ENCODE measurements at places on chromosomes 2 and 18.

DNA sequence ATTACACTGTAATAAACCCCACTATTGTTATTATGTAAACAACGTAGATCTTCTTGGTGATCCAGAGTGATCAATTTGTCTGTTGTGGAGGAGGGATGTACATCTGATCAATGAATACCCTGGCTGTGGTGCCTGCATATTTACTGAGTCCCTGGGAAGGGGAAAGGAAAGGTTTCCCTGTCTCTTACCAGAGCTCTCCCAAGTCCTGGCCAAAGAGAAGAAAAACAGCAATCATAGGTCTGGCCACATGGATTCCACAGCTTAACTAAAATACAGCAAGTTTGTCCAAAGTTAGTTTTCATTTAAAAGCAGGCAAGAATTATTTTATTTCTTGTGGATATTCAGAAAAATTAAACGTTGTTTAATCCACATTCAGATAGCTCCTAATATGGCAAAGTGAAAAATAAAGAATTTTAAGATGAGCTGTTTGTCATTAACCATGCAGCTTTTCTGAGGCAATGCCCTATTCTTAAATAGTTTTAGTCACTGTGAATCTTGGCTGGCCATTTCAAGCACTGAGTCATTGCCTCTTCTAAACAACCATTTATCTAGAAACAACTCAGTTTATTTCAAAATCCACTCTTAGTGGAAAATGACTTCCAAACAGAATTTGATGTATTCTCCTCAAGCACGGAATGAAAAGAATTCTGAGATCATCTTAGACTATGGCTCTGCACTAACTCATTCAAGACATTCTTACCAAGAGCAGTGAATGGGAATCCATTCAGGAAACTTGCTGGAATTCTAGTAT lies 1004.4 kb upstream of the CDH2 start:
- DNase-seq: no peak

GRCh38 chr2:101998896-101999789 lies 7.4 kb downstream of the IL1R2 start:
- no peak for DNase-seq

DNA sequence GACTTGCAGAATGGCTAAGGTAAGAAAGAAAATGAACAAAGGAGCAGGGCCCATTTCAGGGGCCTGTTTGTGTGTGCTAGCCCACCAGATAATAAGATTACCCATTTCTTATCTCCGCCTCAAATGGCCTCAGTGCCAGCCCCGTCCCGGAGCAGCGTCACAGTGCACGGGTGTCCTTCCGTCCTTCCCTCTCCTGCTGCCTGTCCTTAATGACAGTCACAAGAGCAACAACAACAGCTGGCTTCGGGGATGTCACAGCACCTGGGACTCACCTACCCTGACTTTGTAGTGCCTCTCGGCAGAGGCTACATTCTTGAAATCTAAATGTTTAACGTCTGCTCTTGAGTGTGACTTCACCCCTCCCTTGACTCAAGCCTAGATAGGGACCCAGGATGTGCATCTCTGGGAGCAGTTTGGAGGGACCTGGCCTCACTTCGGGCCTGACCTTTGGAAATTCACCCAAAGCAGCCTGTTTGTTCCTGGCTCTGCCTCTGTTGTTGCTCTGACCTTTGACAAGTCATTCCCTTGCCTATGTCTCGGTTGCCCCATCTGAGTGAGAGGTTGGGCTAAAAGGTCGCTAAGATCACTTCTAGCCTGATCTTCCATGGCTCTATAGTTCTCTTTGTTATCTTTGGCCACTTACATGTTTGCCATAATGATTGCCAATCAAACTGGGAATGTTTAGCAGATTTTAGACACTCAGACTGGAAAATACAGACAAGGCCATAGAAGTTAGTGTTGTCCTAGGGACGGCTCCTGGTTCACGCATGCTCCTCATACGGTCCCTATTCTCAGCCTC lies 122.5 kb downstream of the KLHL29 start:
- DNase-seq: no peak

DNA sequence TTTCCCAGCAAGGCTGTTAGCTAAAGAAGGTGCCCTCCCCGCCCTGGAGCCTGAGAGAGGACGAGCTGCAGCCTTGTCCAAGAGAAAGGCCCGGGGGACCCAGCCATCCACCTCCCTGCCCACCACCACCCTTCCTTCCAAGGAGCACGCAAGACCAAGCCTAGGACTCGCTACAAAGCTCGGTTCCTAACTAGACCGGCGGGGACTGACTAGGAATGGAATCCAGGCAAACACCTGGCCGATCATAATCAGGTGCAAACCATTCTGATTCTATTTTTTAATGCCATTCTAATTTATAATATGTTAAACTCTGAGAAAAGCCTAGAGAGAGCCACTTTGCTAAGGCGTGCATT lies 19.7 kb upstream of the TUBB6 start:
- no peak for DNase-seq

DNA sequence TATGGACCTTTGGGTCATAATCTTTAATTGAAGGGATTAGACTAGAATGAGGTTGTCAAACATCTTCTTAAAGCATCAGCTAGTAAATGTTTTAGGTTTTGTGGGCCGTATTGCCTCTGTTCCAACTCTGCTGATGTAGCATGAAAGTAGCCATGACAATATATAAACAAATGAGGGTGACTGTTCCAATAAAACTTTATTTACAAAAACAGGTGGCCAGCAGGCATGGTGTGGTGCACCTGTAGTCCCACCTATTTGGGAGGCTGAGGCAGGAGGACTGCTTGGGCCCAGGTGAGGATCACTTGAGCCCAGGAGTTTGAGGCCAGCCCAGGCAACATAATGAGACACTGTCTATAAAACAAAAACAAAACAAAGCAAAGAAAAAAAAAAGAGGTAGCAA lies 18.4 kb downstream of the LIPG start:
- no peak for DNase-seq

GRCh38 chr2:177172034-177172880 lies 40.3 kb upstream of the HNRNPA3 start:
- DNase-seq: no peak

GRCh38 chr18:10791169-10791831 lies 265.5 kb downstream of the NAPG start:
- no peak for DNase-seq

DNA sequence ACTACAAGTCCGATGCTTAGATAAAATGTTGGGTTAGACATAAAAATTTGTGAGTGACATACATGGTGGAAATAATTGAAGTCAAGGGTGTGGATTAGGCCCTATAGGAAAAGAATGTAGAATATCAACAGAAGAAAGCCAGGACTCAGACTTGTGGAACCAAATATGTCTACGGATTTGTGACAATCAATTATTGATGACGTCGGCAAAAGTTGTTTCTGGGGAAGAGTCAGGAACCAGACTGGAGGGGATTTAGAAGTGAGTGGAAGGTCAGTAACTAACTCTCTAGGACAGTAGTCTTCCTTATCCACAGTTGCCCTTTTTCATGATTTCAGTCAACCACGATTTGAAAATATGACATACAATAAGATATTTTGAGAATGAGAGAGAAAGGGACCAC lies 130.9 kb upstream of the TANK start:
- no peak for DNase-seq

GRCh38 chr2:231926761-231927565 lies 767 bp upstream of the NPPC start:
- no peak for DNase-seq

DNA sequence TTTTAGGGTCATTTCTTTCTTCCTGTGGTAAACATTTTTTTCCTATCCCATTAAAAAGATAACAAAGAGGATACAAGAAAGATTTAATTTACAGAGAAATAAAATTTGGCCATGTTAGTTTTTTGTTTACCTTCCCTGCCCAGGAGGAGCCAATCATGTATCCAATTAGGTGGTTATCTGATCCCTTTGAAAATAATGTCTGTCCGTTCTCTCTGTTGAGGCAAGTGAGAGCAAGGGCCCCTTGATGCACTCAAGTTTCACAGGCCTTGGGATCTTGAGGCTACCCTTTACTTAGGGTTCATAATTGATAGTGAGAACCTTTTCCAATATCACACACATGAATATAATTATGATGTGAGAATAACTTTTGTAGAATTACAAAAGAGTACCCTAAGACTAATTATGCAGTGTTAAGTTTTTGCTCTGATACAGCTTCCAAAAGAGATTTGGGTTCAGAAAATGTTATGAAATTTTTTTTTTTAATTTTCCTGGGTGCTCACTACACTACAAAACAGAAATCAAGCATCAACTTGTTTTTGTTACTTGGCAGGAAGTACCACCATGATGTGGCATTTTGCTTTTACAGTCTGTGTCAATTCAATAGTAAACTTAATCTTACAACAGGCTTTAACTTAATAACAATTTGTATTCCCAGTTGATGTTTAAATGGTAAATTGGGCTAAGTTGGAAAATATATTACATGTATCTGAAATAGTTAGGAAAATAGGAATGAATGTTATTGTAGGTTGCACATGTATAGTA lies 42.0 kb downstream of the AFTPH start:
- no peak for DNase-seq

DNA sequence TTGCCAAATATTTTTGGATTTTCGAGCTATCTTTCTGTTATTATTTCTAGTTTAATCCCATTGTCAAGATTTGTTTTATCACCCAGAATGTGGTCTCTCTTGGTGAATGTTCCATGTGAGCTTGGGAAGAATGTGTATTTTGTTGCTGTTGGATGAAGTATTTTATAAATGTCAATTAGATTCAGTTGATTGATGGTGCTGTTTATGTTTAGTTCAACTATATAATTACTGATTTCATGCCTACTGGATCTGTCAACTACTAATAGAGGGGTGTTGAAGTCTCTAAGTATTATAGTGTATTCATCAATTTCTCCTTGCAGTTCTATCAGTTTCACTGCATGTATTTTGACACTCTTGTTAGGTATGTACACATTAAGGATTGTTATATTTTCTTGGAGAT lies 34.7 kb upstream of the RMND5A start:
- DNase-seq: no peak

GRCh38 chr18:12032786-12033642 lies 51.7 kb downstream of the IMPA2 start:
- no peak for DNase-seq

- DNase-seq: no peak
Measured at GRCh38 chr2:238132463-238133450, 5.7 kb upstream of the KLHL30 start.

DNA sequence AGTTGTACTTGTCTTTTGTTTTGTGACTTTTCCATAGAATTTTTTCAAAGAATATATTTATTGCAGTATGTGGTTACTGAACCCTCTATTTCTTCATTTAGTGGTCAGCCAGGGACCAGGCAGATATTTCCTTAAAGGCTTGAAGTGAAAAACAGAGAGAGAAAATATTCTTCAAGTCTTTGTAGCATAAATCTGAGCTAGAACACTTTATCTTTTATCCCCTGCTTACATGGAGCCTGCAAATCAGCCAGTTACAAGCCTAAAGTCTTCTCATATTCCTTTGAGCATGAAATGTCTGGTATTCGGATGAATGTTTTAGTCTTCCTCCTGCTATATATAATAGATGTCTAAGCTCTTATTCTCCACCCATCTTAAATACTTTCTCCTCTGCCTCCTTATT lies 1557.5 kb upstream of the ACVR2A start:
- no peak for DNase-seq

GRCh38 chr2:130796290-130796689 lies 40.4 kb upstream of the ARHGEF4 start:
- DNase-seq: no peak

DNA sequence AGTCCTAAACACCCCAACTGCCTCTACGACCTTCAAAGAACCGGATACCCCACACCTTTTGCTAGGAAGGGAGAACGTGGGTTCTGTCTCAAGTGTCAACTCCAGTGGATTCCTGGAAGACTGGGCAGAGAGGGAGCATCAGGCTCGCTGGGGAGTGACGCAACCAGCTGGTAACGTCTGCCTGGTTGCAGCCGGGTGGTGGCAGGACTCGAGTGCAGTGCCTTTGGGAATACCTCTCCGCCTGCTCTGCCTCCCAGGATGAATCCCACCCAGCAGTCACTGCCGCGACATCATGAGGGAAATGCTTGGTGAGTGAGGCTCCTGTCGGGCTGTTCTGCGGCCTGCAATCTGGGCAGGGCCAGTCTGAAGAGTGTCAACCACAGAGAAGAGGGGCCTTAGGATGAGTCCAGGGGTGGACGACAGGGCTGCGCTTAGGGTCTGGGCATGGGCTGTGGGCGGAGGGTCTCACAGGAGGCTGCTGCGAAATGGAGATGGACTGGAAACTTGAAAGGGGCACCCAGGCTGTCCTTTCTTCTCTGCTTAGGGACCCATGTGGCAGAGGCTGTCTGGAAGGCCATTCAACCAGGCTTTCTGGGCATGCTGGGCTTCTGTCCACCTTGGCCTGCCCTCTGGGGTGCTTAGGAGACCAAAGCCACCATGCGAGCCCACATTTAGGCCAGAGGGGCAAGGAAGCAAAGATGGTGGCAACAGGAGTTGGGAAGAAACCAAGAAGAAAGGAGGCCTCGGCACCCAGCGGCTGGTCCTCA lies 12.9 kb downstream of the GPR17 start:
- DNase-seq: no peak

DNA sequence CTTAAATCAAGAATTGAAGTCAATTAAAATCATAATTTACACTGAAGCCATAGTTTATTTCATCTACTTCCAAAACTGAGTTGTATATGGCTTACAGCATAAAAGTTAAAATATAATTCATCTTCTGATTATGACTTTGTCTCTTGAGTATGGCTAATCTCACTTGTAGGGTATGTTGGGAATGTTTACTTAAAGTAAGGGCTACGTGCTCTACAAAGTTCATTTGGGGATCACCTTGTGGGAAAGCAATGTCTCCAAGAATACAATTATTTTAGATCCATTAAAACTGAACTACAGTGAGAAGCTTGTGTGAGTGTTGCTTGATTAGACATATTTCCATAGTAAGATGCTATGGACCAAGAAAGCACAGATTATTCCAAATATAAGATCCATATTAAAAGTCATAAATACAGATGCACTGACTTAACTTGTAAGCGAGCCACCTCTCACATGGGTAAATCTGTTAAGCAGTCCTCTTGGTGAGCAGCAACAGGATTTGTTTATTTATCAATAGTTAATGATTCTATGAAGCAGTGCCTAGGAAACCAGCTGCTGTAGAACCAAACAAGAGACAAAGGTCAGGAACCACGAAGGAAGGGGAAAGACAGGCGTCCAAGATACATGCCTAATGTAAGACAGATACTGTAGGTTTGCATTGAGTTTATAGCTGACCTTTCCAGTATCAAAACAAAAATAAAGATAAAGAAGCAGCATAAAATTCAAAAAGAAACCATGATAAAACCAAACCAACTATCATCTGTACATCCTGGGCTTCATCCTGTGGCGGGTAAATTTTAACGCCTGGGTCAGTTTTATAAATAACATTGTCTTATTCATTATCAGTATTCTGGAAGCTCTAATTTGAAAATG lies 24.8 kb downstream of the DSG4 start:
- no peak for DNase-seq

GRCh38 chr18:62912885-62913284 lies 197.5 kb downstream of the PHLPP1 start:
- DNase-seq: no peak

DNA sequence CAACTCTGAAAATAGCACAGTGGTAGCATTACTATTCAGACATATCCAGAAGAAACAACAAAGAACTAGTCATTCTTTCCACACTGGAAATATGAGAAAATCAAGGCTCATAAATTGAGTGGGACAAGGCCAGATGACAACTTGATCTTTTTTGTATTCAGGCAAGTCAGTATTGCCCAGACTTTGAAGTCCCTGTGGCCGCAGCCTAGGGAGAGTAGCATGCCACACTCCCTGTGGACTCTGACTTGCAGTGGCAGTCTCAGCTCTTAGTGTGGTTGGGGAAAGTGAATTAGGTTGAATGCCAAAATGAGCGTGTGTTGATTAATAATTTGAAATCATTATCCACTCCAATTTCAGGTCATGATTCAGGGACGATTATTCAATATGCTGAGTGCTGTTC lies 53.8 kb upstream of the TMEM177 start:
- no peak for DNase-seq

GRCh38 chr2:176115883-176116813 lies at the start of gene HOXD10:
HOXD10 (plus strand) TSS chr2:176116778; CDS start chr2:176116834, 56 bp downstream.
- no peak for DNase-seq

Measured in NCI-H2029 (cell line).